Transverse colon (tissue), 4 donors: ENCODE measurements at places on chromosomes 3 and 15. TPM values are rescaled to one million over a fixed set of nuclear protein-coding genes. Genes with fewer than 3 reads are reported as not detected.

Gene BCL2A1
- total RNA-seq = 3.0 TPM

Gene SYNPR
- not detected for total RNA-seq

- DNase-seq = no peak
Observed at GRCh38 chr3:169868369-169868768, 1.4 kb downstream of the LRRC31 start.

- DNase-seq = no peak
Observed at GRCh38 chr3:133468251-133468721, 68.4 kb downstream of the BFSP2 start.

DNA sequence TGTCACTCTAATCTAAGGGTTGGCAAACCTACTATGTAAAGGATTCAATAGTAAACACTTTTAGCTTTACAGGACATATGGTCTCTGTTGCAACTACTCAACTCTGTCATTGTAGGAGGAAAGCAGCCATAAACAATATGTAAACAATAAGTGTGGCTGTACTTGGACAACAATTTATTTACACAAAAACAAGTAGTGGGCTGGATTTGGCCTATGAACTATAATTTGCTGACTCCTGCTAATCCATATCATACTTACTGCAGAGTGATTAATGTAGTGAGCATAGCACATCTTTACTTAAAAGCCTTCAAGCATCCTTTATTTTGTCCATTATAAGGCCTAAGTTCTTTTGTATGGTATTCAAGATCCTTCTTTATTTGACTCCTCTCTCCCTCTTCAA lies 441.9 kb downstream of the ZIC1 start:
- no peak for DNase-seq

Gene CHRNA5
- 0.82 TPM for total RNA-seq

GRCh38 chr15:76217029-76217881 lies 94.0 kb downstream of the ETFA start:
- DNase-seq = no peak

Gene GPR62
- not detected for total RNA-seq

Gene ALPK3
- 3.8 TPM for total RNA-seq

DNA sequence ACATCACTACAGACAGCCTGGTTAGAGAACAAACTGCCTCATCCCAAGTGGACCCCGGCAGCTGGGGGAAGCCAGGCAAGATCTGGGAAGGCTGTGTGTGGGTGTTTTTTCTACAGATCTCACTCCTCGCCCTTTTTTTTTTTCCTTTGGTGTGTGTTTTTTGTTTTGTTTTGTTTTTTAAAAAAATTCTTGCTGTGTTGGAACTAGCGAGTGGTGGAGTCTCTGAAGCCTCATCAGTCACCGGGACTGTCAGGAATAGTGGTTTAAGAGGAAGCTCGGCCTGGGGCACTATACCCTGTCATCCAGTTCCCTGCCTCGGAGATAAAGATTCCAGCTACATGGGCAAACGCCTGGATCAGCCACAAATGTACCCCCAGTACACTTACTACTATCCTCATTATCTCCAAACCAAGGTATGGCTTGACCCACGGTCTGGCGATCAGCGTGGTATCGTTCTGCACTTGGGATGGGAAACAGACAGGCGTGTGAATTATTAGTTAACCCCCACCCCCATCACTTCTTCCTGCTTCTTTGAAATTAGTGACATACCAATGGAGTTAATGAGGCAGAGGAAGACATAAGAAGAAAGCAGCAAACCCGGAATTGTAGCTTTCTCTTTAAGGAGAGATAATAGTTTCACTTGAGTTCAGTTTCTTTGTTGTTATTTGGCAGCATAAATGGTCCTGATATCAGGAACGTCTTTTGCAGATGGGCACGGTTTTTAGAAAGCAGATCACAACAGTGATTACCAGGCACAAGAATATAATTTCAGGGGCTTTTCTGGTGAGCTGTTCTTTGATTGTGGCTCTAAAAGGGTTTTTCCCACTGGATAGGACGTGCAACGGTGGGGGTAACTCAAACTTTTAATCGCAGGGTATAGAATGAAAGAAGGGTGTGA lies 722 bp downstream of the RBMS3 start:
- DNase-seq = no peak

DNA sequence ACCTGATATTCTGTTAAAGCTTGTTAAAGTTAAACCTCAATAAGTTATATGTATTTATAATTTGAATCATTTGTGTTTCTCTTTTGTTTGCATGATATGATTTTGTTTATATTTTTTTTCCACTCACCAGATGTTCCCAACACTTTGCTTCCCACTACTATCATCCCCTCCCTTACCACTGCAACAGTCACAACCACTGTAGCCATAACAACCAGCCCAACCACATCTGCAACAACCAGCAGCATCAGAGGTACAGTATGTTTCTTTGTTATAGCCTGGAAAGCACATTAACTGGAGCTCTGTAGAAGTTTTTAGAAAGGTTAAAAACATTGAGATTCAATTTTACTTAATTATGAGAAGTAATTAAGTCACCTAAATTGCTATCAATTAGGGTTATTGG lies 1011.9 kb downstream of the VGLL3 start:
- DNase-seq = no peak

DNA sequence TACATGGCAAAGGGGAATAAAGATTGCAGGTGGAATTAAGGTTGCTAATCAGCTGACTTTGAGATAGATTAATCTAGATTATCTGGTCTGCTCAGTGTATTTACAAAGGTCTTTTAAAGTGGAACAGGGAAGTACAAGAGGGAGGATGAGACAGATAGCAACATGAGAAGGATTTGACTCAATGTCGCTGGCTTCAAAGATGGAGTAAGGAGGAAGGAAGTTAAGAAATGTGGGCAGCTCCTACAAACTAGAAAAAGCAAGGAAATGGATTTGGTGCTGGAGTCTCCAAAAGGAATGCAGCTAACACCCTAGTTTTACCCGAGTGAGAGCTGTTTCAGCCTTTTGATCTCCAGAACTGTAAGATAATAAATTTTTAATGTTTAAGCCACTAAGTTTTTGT lies 180.7 kb upstream of the TTC14 start:
- no peak for DNase-seq

DNA sequence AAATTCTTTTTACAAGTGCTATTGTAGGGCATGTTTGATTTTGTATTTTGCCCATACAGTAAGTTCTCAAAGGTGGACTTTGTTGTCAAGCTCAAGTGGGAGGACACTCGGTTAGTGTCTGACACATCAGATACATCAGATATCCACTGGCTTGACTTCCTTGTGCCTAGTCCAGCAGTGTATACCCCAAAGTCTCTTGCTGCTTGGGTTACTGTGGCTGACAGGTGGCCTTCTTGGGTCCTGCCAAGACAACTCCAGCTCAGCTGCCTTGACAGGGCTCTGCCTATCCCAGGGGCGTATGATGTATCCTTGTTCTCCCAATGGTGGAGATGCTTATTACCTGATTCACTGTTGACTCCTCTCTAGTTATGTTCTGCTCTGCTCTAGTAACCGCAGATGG lies 214.9 kb downstream of the CBLB start:
- no peak for DNase-seq

Gene TRH
- not detected for total RNA-seq
